ENCODE measurements at places on chromosomes 2 and 18.

DNA sequence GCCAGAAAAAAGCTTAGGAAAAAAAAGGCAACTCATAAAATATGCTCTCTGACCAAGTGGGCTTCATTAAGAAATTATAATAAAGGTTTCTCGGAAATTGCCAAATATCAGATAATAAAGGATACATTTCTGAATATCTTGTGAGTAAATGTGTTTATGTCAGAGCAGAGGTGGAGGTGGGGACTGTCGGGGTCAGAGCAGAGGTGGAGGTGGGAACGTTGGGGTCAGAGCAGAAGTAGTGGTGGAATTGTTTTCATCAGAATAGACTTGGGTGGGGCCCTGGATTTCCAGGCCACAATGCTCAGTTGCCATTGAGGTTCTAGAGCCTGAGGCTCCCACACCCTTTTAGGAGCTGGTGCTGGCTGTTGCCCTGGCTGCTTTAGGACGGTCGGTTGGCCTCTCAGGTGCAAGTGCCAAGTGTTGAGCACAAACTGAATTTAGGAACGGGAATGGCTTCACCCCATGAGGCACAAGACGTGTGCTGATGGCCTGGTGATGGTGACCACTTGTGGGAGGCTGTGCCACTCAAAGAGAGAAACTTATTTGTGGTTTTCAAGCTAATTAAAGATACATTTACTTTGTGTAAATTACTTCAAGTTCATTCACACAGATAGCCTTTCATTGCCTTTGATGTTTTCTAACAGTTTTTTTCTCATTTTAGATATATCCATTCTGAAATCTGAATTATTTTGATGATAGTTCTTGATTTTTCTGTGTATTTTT is 131.5 kb downstream of the ATP9B start:
- DNase-seq: peak; percentile 10

- no peak for DNase-seq
These were observed 102.6 kb downstream of the PAX3 start for GRCh38 chr2:222196159-222196558.

DNA sequence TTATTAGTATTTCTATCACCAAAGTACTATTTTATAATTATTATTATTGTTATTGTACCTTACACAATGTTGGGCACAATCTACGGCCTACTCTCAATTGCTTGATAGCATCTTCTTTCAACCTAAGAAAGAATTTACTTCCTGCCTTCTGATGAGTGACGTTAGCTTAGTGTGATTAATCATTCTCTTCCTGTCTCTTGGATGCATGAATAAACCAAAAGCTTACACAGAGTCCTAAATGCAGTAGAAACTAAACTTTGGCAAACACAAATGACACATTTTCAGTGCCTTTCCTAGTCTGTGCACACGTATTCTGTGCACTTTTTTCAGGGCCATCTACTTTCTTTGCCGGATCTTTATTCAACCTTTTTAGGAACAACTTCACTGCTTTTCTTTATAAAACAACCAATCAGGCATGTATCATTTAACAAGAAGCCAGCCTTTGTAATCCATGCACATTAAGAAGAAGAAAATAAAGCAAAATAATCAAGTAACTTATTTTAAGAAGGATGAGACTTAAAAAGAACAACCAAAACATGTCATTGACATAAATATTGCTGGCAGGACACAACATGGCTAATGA is 19.1 kb downstream of the TRAK2 start:
- no peak for DNase-seq

GRCh38 chr18:10486362-10486761 is 31.9 kb downstream of the APCDD1 start:
- DNase-seq: no peak
